ENCODE measurements at places on chromosomes 12 and 14. TPM values are rescaled to one million over a fixed set of nuclear protein-coding genes. Genes with fewer than 3 reads are reported as not detected.
A peak's percentile ranks its signal among the peaks of the same experiment; 100 is the strongest.

- no peak for DNase-seq
Measured at GRCh38 chr14:36430169-36430568, 89.9 kb downstream of the NKX2-1 start.

GRCh38 chr14:57652769-57653168 is 159.1 kb upstream of the CCDC198 start:
- DNase-seq: peak; percentile 63

SLC2A14 gene
- total RNA-seq: 4.3 TPM

- DNase-seq: peak; percentile 15
Measured at GRCh38 chr12:92216092-92216491, 70.4 kb upstream of the BTG1 start.

GRCh38 chr12:40137252-40137651 is 31.4 kb upstream of the SLC2A13 start:
- peak; percentile 13 for DNase-seq

DNA sequence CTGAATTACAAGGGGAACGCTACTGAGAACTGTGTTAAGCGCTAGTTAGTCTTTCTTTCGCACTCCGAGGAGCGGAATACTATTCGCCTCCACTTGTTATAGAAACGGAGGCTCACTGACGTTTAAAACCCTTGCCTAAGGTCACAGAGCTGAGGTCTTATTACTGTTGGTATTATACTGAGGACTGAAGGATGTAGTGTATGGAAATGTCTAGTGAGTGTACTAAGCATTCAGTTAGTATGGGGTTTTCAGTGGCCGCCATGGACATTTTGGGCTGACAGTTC is 826 bp downstream of the ACADS start:
- DNase-seq: no peak

AHNAK2 gene
- total RNA-seq: 59.0 TPM

DNA sequence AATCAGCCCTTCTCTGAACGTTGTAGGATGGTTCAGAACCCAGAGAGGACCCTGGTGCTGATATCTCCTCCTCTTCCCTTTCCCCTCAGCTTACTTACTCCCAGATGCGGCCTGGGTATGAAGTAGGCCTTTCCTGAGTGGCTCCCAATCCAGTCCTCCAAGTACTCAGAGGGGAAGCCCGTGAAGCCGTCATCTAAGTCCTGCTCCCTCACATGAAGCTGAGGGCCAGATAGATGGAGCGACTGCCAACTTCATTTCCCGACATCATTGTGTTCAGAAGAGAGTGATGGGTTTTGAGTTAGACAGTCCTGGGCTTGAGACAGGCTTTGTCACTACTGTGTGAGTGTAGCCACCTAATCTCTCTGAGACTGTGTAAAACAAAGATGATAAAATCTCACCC is 2.7 kb downstream of the APOLD1 start:
- DNase-seq: no peak

- peak; percentile 52 for DNase-seq
Measured at GRCh38 chr12:4031703-4032291, 158.6 kb upstream of the PARP11 start.

CCDC196 gene
- 1.9 TPM for total RNA-seq

GPR84 gene
- 2.9 TPM for total RNA-seq

DNA sequence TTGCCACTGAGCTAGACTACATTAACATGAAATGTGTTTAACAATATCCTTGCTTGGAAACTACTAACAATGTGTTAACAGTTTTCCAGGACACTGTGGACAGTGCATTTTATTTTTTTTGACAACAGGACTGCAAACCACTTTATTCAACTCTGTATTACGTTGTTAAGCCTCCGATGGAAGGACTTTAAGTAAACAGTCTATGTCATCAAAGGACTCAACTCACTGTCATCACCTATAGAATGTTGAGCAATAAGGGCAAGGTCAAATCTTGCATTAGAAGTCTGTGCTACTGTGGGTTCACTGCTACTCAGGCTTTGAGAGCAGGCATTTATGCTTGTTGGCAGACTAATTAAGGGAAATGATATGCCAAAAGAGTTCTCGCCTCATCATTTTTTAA is 483.7 kb downstream of the FLRT2 start:
- no peak for DNase-seq

NRIP2 gene
- total RNA-seq: 0.48 TPM

- no peak for DNase-seq
Measured at GRCh38 chr12:69059465-69060457, 126.8 kb upstream of the CPM start.

- peak; percentile 77 for DNase-seq
Measured at GRCh38 chr12:12979126-12979525, 20.9 kb downstream of the HEBP1 start.

Measured in umbilical cord (tissue), 2 donors.